ENCODE measurements at places on chromosomes 7 and 10.

DNA sequence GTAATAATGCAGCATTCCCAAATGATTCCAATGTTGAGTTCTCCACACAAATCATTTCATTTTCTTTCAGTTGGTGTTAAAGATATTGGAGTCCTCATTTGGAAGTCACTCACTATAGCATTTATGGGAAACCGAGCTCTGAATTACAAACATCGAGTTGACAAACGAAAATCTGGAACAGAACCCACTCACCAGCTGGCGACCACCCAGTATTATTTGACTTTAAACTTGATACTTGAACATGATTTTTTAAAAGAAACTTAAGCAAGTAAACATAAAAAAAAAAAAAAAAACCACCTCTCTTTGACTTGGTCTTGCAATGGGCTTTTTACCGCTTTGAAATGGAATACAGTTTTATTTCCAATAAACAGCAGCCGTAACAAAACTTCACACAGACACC is 576.6 kb upstream of the C7orf33 start:
- no peak for DNase-seq

DNA sequence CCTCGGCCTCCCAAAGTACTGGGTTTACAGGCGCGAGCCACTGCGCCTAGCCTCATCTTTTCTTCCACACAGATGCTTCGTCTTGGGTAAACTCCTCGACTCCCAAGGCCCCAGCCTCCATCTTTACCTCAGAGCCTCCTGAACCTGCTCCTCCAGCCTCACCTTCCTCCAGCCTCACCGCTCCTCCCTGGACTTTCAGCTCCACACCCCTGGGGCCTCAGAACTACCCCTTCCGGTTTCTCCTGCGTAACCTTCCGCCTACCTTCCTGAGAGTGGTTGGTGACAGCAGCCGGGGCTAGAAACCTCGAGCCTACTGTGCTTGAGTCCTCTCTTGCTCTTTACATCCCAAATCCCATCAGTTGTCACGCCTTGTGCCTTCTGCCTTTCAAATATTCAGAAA is 45.8 kb downstream of the FKBP6 start:
- no peak for DNase-seq

GRCh38 chr7:151311294-151311864 is 30.2 kb upstream of the NUB1 start:
- no peak for DNase-seq

- DNase-seq, result no peak
Measured at GRCh38 chr7:149733131-149733923, 40.1 kb downstream of the ZNF467 start.

DNA sequence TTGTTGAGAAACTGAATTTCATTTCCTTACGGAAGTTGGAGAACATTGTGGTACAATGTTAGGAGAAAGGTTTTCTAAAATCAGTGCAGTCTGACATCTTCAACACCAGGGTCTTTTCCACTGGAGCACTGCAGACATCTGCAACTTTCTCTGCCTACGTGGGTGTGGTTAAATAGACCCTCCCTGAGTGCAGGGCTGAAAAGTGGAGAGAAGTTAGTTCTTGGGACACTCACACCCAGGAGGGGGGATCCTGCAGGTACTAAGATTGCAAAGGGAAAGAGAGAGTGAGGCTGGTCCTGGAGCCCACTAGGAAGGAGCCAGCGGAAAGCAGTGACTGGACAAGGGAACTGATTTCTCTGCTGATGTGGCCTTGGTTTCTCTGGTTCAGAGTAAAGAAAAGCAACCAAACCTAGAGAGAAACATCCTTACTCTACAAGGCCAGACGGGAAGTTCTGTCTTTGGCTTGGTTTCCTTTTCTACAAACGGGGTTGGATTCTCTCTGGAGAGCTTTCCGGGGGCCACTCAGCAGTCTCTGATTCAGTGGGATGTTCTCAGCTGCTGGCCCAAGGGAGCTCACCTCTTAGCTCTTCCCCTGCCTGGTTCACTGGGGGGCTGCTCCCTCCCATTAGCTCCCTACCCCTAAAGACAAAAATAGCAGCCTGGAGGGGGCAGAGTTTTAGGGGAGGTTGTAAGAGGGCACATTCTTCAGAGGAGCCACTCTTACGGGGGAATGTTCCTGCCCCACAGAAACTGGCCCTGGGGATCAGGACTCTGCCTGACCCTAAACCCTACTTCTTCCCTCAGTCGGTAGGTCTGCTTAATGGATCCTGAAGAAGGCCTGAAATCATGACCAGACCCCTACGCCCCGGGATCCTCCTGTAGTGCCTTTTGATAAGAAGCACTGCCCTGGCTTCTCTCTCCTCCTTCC is 2.7 kb downstream of the UPP1 start:
- no peak for DNase-seq
